ENCODE measurements at places on chromosomes 2 and 18.

GRCh38 chr2:221850076-221850475, 278.0 kb upstream of the EPHA4 start:
- no peak for DNase-seq

GRCh38 chr2:159030674-159031380, 62.4 kb downstream of the TANC1 start:
- peak; percentile 56 for DNase-seq

GRCh38 chr2:121319941-121320340, 34.9 kb upstream of the TFCP2L1 start:
- DNase-seq: no peak

- no peak for DNase-seq
Observed at GRCh38 chr2:46690825-46691224, 211.5 kb downstream of the TMEM247 start.

- no peak for DNase-seq
Observed at GRCh38 chr2:127560201-127560930, 24.9 kb downstream of the MYO7B start.

DNA sequence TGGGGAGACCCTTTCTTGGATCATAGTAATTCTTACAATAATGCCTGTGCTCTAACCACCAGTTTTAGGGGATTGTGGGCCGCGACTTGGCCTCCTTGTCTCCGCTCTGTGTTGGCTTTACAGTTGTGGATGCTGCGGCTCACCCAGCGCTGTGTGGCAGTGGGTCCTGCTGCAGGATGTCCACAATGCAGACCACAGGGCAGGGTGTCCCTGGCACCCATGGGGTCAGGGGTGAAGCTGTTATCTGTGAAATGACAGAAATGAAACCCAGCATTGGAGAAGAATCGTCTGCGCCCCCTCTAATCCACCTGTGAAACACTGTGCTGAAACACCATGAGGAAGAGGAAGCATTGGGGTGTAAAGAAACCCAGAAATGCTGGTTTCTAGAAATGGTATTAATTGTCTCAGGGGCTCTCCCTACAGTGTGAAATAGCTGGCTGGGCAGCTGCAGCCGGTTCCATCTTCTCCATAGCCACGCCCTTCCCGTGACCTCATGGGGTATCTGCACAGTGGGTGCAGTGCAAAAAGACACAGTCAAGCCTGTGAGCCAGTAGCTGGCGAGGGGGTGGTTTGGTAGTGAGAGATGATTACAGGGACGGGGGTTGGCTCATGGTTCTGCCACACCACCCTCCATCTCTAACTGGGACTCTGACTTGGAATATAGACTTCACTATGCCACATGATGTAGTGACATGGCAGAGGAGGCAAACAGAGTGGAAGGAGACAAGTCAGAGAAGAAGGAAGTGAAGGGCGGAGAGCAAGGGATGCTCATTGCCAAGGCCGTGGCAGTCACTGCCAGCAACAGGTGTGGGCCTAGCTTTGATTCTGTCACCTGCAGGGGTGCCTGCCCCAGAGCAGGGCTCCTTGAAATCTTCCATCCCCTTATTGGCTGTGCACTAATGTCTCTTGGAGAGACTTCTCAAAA, 16.2 kb downstream of the INPP4A start:
- DNase-seq: no peak

All from GM04503 (cell line).